ENCODE measurements at places on chromosomes 2 and 18. TPM values are rescaled to one million over a fixed set of nuclear protein-coding genes. Genes with fewer than 3 reads are reported as not detected.

The MEP1B gene
- not detected for total RNA-seq

The UGT1A8 gene
- not detected for total RNA-seq

The CHRND gene
- not detected for total RNA-seq

The TCF7L1 gene
- total RNA-seq = 7.5 TPM

The ZBTB14 gene
- total RNA-seq = 7.8 TPM

The GRHL1 gene
- total RNA-seq = 0.40 TPM

The CHRNA1 gene
- total RNA-seq = 0.40 TPM

The TMEM200C gene
- not detected for total RNA-seq

The PARD3B gene
- total RNA-seq = 10.9 TPM

The TUBA4B gene
- not detected for total RNA-seq

The ABCB11 gene
- total RNA-seq = not detected

The ALS2 gene
- 18.7 TPM for total RNA-seq

The SLC16A14 gene
- under 0.01 TPM for total RNA-seq

- no peak for DNase-seq
Measured at GRCh38 chr2:75340560-75340959, 141.2 kb upstream of the TACR1 start.

DNA sequence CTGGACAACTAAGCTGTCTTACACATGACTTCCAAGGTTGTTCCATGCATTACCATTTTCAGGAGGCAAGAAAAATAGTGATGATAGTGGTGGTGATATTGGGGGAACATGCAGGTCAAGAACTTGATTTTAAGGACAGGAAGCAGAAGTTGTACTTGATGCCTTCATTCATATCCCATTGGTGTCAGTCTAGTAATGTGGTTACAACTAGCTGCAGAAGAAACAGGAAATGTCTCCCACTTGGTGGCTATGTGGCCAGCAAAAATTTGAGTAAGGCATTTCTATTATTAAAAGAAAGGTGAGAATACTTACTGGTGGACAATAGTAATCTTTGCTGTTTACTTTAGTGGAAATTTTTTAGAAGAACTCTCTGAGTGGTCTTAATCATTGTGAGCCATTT, 103.4 kb downstream of the ALMS1 start:
- no peak for DNase-seq

DNA sequence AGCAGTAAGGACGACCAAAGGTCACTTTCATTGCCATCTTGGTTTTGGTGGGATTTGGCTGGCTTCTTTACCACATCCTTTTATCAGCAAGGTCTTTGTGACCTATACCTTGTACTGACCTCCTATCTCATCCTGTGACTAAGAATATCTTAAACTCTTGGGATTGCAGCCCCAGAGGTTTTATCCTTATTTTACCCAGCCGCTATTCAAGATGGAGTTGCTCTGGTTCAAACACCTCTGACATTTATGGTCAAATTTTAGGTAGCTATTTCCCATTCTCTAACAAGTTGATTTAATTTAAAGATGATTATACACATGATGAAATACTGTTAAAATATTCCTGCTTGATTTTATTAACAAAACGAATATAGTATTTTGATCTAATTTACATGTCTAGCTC, 326.1 kb downstream of the ARHGAP15 start:
- DNase-seq = no peak

DNA sequence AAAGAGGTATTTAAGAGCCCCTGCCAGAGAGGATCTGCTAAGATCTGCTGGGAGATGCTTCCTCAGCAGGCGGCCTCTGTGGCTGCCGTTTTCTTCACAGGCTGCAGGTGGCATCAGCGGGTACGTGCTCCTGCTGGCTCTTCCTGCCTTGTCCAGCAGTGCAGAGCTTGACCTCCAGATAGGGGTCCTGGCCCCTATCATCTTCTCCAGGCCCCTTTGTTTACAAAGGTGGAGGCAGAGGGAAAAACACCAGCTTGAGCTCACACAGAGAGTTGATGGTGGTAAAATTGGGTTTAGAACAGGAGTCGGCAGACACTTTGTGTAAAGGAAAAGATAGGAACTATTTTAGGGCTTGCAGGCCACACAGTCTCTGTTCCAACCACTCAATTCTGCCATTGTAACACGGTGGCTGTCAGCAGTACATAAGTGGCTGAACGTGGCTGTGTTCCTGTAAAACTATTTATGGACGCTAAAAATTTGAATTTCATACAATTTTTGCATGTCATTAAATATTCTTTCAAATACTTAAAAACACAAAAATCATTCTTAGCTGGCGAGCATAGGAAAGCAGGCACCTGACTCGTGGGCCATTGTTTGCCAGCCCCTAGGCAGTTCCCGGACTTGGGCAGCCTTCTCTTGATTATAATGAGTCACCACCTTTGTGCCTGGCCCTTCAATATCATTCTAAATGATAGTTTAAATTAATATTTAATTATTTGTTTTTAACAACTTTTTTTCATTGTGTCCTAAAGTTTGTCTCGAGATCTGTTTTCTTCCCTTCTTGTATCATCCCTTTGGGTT, 98.2 kb upstream of the B3GNT7 start:
- peak; percentile 76 for DNase-seq

- no peak for DNase-seq
Measured at GRCh38 chr2:226661789-226662545, 137.7 kb downstream of the IRS1 start.

DNA sequence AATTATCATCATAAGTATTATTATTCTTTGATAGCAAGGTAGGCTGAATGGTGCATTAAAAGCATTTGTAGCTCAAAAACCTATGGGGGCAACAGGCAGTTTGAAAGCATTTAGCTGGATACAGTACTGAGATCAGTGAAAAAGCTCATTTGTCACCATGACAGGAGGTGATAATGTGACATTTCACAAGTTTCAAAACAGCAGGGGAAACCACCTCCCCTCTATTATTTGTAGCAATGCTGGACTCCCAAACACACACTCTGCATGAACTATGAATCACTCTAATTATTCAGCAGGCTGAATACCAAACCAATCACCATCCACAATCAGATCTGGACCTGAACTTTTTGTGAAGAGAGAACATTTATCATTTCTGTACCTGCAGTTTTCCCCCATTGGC, 63.4 kb downstream of the MYO5B start:
- DNase-seq = no peak

- no peak for DNase-seq
Measured at GRCh38 chr18:3333721-3334386, 71.9 kb downstream of the MYL12B start.

DNA sequence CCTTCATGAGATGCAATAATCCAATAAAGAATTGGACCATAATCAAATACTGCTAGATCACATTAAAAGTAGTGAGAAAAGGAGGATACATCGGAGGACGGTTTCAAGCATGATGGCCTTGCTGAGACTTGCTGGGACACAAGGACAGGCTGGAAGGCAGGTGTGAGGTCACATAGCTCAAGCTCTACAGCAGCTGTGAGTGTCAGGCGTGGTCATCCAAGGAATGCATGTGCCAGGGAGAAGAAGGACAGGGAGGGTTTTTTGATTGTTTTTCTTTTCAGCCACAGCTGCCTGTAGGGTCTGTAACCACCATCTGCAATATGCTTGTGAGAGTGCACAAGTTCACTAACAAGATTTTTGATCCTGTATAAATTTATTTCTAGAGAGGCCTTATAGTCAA, 57.6 kb downstream of the BMP10 start:
- DNase-seq = no peak

DNA sequence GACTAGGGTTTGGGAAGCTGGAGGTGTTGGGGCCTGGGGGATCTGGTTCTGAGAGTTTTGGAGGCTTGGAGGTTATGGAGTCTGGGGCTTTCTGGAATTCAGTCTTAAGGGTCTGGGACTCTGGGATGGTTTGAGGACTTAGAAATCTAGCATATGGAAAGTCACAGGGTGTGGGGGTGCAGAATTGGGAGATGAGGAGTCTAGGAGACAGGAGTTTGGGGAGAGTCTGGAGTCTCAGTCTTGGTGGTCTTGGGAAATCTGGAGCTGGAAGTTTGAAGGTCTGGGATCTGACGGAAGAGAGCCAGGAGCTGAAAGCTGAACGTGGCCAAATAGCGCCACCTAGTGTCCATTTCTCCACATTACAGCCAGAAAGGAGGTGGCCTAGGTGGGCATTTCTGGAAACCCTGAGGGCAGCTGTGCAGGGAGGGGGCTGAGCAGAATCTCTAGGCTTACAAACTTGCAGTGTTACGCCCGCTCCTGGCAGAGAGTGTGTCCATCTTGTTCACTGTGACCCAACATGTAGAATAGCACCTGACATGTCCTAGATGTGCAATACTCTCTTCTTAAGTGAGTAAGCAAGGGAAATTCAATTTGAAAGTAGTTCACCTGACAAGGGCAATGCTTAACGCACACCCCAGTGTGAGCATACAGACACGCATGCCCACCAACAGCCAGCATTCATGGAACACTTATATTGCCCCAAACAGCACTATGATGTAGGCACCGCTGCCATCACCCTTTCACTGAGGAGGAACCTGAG, 204.8 kb downstream of the TFCP2L1 start:
- DNase-seq = peak; percentile 48

GRCh38 chr2:4465671-4466070, 762.3 kb downstream of the DCDC2C start:
- DNase-seq = no peak

DNA sequence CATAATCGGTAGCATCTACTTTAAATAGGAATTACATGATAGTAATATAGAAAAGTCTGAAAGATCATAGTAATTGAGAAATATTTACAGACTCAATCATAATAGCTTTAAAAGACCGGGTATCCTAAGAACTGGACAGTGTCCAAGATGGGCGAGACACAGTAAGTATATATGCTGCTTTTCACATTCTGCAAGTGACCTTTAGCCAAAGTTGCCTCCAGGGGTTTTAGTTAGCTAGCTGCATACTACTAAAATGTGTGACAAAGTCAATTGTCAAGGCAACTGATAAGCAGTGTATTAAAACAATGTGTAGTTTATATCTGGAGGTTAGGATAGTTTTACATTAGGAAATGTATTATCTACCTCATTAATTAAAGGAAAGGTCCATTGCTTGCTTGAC, 24.6 kb downstream of the CD302 start:
- DNase-seq = no peak

DNA sequence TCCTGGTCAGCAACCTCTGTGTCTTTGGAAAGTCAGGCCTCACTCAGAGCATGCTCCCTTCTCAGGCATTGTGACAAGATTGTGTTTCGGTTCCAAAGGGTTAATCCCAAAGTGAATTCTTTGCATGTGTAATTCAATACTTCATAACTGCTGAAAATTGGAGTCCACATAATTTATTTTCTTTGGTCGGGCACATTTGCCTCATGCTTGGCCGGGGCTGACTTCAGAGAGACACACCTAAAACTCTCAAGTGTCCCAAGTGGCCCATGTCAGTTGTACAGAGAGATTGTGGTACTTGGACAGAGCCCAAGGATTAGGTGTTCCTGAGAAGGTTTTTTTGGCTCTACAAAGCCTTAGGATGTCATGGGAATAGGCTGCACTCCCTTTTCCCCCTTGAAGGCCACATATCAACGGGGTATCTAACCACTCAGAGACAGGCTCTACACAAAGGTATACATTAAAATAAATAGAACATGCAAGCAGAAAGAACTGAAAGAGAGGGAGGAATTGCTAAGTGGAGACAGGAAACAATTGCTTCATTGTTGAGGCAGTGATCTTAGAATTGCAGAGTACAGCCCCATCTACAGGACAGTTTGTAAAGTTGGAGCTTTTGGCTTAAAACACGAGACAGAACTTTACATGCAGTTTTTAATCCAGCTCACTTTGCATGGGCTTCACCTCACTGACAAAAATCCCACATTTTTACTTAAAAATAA, 1232.3 kb upstream of the ZEB2 start:
- DNase-seq = peak; percentile 85

GRCh38 chr2:1248187-1248586, 165.1 kb upstream of the TPO start:
- DNase-seq = no peak

- DNase-seq = peak; percentile 20
Measured at GRCh38 chr18:36786686-36787085, 42.1 kb downstream of the TPGS2 start.

DNA sequence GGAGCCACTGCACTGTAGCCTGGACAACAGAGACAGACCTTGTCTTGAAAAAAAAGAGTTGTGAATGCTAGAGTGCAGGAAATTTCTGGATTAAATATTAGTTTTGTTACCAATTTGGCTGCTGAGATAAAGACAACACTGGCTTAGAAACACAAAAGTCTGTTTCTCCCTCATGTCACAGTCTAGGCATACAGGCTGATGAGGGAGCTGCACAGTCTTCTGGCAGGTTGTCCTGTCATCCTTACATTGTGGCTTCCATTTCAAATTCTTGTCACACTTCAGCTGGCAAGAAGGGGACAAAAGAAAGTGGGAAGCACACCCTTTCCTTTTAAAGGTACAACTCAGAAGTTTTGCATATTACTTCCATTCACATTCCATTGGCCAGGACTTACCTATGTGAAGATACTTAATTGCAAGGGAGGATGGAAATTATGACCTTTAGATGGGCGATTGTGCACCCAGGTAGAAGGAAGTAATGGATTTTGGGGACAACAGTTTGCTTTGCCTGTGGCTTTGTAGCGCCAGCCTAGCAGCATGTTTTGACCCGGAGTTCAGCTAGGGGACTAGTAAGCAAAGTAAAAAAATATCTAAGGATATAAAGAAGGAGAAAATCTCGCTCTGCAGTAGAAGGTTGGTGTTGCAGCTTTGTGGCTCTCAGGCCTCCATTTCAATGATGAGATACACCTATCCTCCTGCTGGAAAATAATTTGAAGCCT, 55.9 kb downstream of the SPATS2L start:
- DNase-seq = no peak

GRCh38 chr2:51807229-51807628, 775.3 kb upstream of the NRXN1 start:
- DNase-seq = no peak

DNA sequence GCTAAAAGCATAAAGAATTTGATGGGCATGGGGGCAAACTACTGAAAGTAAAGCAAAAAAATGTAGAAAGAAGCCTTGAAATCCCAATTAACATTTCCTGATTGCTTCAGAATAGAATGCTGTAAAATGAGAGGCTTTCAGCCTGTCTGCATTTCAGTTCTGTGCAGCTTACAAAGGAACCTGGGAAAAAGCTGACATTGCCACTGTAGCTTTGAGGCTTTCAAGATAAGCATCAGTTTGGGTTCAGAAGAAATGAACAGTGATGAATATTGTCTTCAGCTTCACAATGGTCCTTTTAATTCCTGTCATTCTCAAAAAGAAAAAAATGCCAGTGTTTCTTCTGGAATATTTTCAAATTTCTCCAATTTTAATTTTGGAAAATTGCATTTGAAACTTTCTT, 242.7 kb downstream of the LRRTM1 start:
- no peak for DNase-seq

- no peak for DNase-seq
Measured at GRCh38 chr2:2828774-2829368, 497.8 kb upstream of the MYT1L start.

DNA sequence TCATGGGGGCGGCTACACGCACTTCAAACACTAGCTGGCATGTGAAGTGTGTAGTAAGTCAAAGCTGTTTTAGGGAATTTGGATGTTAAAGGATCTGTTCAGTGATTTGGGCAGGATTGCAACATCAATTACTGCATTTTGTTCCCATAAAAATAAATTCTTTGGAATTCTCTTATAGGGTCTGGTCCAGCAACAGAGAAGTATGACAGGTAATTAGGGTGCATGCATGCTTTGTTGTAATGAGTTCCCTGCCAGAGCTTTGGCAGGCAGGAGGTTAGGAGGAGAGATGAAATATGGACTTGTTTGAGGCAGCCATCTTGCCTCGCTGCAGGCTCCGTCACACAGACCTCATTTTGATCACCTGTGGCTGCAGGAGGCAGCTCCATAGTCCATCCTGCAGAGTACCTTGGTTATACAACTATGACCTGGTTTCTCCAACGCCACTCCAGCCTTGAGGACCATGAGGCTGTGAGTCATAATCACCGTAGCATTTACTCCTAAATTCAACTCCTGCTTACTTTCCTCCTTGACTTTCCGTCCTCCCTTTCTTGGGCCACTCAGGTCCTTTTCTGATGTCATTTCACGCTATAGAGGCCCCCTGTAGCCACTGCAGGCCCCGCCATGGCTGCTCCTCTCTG, 26.5 kb upstream of the EML4 start:
- DNase-seq = no peak

All from lung microvascular endothelial cell (primary cell).